ENCODE measurements at places on chromosomes 5 and 9. TPM values are rescaled to one million over a fixed set of nuclear protein-coding genes. Genes with fewer than 3 reads are reported as not detected.

Gene SLC9A3
- 2.6 TPM for total RNA-seq

Gene REEP5
- 130 TPM for total RNA-seq

Gene ROPN1L
- total RNA-seq: 2.9 TPM

Gene SLC27A6
- total RNA-seq: 0.06 TPM

Gene AGXT2
- not detected for total RNA-seq

Gene ABO
- not detected for total RNA-seq

Gene FAM163B
- total RNA-seq: not detected

Gene IL33
- total RNA-seq: 0.23 TPM

Data from A549 treated with Mapracorat at 1 μM for 4 hours (cell line).